ENCODE measurements at places on chromosomes 2 and 18. TPM values are rescaled to one million over a fixed set of nuclear protein-coding genes. Genes with fewer than 3 reads are reported as not detected.

- no peak overlapping the region for H3K4me3 ChIP-seq
- no peaks in the 10 kb centered on the region for H3K27me3 ChIP-seq
- H3K4me1 ChIP-seq: no peaks in the 10 kb centered on the region
- no peak overlapping the region for H3K27ac ChIP-seq
- no peaks in the 10 kb centered on the region for H3K36me3 ChIP-seq
- no peak for DNase-seq
Measured at GRCh38 chr18:42980426-42980825, 135.1 kb downstream of the RIT2 start.

DNA sequence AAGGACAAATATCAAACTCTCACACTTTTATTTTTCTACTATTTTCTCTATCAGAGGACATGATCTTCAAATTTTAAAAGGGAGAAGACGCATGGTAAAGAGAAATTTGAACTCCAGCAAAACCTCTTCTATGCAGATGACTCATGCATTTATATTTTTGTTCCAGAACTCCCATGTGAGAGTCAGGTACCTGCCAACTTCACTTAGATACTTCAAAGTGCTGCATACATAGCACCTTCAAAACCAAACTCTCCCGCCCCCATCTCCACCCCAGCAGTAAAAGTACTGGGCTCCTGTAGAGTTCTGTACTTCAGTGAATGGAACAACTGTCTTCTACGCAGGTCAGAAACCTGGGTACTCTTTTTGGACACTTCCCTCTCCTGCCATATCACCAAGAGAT is 398.3 kb downstream of the TGIF1 start:
- no peak overlapping the region for H3K4me3 ChIP-seq
- no peaks in the 10 kb centered on the region for H3K36me3 ChIP-seq
- H3K27ac ChIP-seq: no peak overlapping the region
- DNase-seq: no peak
- H3K4me1 ChIP-seq: no peaks in the 10 kb centered on the region

- peak overlapping the region; percentile 86 for H3K27ac ChIP-seq
- peak; percentile 79 for DNase-seq
- H3K36me3 ChIP-seq: no peaks in the 10 kb centered on the region
- no peaks in the 10 kb centered on the region for H3K27me3 ChIP-seq
- H3K4me1 ChIP-seq: peaks cover 55% of the 10 kb centered on the region
Measured at GRCh38 chr2:176136374-176137251, 7.1 kb downstream of the HOXD8 start.

- H3K4me3 ChIP-seq: no peak overlapping the region
- H3K27me3 ChIP-seq: no peaks in the 10 kb centered on the region
- H3K4me1 ChIP-seq: no peaks in the 10 kb centered on the region
- DNase-seq: no peak
- H3K36me3 ChIP-seq: no peaks in the 10 kb centered on the region
Measured at GRCh38 chr2:40259900-40260299, 192.0 kb downstream of the SLC8A1 start.

DNA sequence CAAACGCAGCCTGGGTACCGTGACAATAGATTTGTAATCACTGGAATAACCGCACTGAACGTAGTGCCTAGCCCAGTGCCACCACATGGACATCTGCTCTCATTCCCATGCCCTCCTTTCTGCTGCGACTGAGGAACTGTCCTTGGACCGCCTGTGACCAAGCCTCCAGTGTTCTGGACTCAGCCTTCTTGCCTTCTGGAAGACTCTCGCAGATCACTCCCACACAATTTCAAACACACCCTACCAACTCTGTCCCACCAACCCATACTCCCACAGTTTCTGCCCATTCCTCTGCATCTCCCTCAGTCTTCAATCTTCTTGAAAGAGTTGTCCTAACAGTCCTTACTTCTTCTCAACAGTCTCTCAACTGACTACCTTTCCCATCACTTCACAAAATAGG is 2.1 kb downstream of the RNF149 start:
- peak overlapping the region; percentile 68 for H3K4me3 ChIP-seq
- no peaks in the 10 kb centered on the region for H3K27me3 ChIP-seq
- H3K36me3 ChIP-seq: no peaks in the 10 kb centered on the region
- DNase-seq: no peak

GRCh38 chr2:132252191-132252893 is 90.6 kb upstream of the ANKRD30BL start:
- no peaks in the 10 kb centered on the region for H3K4me1 ChIP-seq
- no peak overlapping the region for H3K4me3 ChIP-seq
- DNase-seq: no peak
- no peak overlapping the region for H3K27ac ChIP-seq
- no peaks in the 10 kb centered on the region for H3K27me3 ChIP-seq

- no peak for DNase-seq
Measured at GRCh38 chr2:39408351-39409136, 28.5 kb downstream of the MAP4K3 start.

DNA sequence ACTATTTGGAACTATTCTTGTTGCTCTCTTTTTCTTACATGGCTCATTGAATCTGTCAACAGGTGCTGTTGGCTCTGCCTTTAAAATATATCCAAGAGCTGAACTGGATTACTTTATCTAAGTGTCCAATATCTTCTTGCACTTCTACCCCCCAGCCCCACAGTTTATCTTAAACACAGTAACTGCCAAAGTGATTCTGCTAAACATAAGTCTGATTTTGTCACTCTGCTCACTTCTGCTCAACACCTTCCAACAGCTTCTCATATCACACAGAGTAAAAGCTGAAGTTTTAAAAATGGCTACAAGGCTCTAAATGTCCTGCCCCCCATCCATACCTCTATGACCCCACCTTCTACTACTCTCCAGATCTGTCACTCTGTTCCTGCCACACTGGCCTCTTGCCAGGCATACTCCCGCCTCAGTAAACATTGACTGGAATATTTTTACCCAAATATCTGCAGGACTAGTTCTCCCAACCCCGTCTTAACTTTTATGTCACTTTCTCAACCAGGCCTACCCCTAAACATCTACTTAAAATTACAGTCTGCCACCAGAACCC is 130.7 kb downstream of the CCDC148 start:
- H3K36me3 ChIP-seq: no peaks in the 10 kb centered on the region
- no peak overlapping the region for H3K27ac ChIP-seq
- H3K4me1 ChIP-seq: no peaks in the 10 kb centered on the region

- no peak overlapping the region for H3K27ac ChIP-seq
- H3K36me3 ChIP-seq: no peaks in the 10 kb centered on the region
- DNase-seq: no peak
- H3K4me3 ChIP-seq: no peak overlapping the region
- H3K27me3 ChIP-seq: no peaks in the 10 kb centered on the region
Measured at GRCh38 chr2:214549946-214550345, 139.1 kb downstream of the VWC2L start.

- no peak overlapping the region for H3K4me3 ChIP-seq
- DNase-seq: peak; percentile 10
- no peak overlapping the region for H3K27ac ChIP-seq
- H3K4me1 ChIP-seq: peaks cover 3% of the 10 kb centered on the region
- H3K27me3 ChIP-seq: no peaks in the 10 kb centered on the region
Measured at GRCh38 chr2:226215902-226216503, 583.6 kb downstream of the IRS1 start.

- H3K4me1 ChIP-seq: no peaks in the 10 kb centered on the region
- no peaks in the 10 kb centered on the region for H3K36me3 ChIP-seq
- H3K27ac ChIP-seq: no peak overlapping the region
- no peak for DNase-seq
- no peak overlapping the region for H3K4me3 ChIP-seq
Measured at GRCh38 chr2:52611759-52612158, 1155.8 kb upstream of the CHAC2 start.

DNA sequence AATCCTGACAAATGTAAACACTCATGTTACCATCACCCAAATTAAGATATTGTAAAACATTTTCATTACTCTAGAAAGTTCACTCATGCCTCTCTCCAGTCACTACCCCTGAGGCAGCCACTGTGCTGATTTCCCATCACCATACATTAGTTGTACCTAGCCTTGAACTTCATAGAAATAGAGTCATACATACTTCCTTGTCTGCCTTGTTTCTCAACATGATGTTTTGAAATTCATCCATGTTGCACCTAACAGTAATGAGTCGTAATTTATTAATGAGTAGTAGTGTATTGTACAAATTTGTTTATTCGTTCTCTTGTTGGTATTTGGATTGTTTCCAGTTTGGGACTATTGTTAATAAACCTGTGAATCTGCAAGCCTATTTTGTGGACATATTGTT is 49.0 kb upstream of the TWSG1 start:
- no peaks in the 10 kb centered on the region for H3K4me1 ChIP-seq
- no peak for DNase-seq
- no peak overlapping the region for H3K4me3 ChIP-seq
- H3K36me3 ChIP-seq: no peaks in the 10 kb centered on the region

- peak overlapping the region; percentile 47 for H3K27ac ChIP-seq
- no peak overlapping the region for H3K4me3 ChIP-seq
- peak; percentile 49 for DNase-seq
- H3K36me3 ChIP-seq: no peaks in the 10 kb centered on the region
- peaks cover 20% of the 10 kb centered on the region for H3K4me1 ChIP-seq
Measured at GRCh38 chr2:69083235-69083748, 70.3 kb downstream of the ANTXR1 start.

GRCh38 chr2:199627417-199627816 is 169.7 kb upstream of the SATB2 start:
- H3K27me3 ChIP-seq: no peaks in the 10 kb centered on the region
- H3K4me1 ChIP-seq: no peaks in the 10 kb centered on the region
- no peak overlapping the region for H3K4me3 ChIP-seq
- no peak for DNase-seq

- no peak overlapping the region for H3K27ac ChIP-seq
- no peak for DNase-seq
- peaks cover 21% of the 10 kb centered on the region for H3K36me3 ChIP-seq
- H3K27me3 ChIP-seq: no peaks in the 10 kb centered on the region
Measured at GRCh38 chr2:53863538-53864227, 3.9 kb upstream of the GPR75 start.

- no peaks in the 10 kb centered on the region for H3K36me3 ChIP-seq
- H3K27ac ChIP-seq: no peak overlapping the region
- DNase-seq: no peak
Measured at GRCh38 chr2:231315896-231316295, 79.6 kb upstream of the B3GNT7 start.

The THSD7B gene
- 0.04 TPM for total RNA-seq

The ANKRD62 gene
- total RNA-seq: not detected

The HMSD gene
- not detected for total RNA-seq

The GATA6 gene
- total RNA-seq: 14.6 TPM

Measured in endothelial cell of umbilical vein (primary cell).